ENCODE measurements at places on chromosomes 3 and 15. TPM values are rescaled to one million over a fixed set of nuclear protein-coding genes. Genes with fewer than 3 reads are reported as not detected.

The PHLDB2 gene
- 58.5 TPM for total RNA-seq

DNA sequence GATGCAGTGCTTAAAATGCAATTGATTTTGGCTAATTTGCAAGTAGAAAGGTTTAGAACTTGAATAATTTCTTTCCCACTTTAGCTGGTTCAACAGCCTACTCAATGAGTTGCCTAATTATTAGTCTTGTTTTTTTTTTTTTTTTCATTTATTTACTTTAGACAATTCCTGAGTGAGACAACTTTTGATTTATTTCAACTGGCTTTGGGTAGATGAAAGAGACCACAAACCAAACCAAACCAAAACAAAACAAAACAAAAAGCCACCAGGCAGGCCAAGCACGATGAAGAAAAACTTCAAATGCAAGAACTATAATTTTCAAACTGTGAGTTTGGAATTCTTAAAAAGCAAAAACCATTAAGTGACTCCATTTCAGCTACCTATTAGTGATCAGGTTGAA lies 469.9 kb downstream of the GBE1 start:
- no peak for DNase-seq

The GP5 gene
- not detected for total RNA-seq

- no peak for DNase-seq
Observed at GRCh38 chr3:37777835-37778234, 83.8 kb upstream of the CTDSPL start.

The SERPINI2 gene
- total RNA-seq, result not detected

- peak; percentile 67 for DNase-seq
Observed at GRCh38 chr15:100873029-100873677, 6.5 kb upstream of the ALDH1A3 start.

GRCh38 chr3:101643861-101644613 lies 32.9 kb downstream of the ZBTB11 start:
- peak; percentile 93 for DNase-seq

GRCh38 chr3:75894234-75894633 lies 108.9 kb upstream of the ZNF717 start:
- DNase-seq, result no peak

DNA sequence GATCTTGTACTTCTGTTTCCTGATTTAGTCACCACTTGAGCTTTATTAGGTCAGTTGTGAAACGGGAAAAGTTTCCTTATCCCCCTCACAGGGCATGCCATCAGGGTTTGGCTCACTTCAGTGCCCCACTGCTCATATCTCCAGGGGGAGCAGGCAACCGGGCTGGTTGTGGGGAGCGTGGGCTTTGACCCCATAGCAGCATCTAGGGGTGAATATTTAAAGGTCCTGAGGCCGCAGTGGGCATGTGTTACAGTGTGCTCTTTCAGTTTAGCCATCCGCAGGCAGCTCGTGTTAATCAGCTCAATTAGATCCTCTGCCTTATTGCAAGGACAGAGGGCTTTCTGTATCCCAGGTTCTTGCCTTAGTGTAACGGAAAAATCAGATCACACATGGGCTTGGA lies 71.9 kb downstream of the MRPL46 start:
- no peak for DNase-seq

- DNase-seq, result peak; percentile 86
Observed at GRCh38 chr15:51223771-51224229, 114.6 kb downstream of the CYP19A1 start.

The DNAH12 gene
- not detected for total RNA-seq

GRCh38 chr3:192188218-192188835 lies 539.0 kb downstream of the FGF12 start:
- peak; percentile 60 for DNase-seq

The RBMS3 gene
- total RNA-seq, result 9.9 TPM

All from HT1080 (cell line).